ENCODE measurements at places on chromosomes 1 and 21.

DNA sequence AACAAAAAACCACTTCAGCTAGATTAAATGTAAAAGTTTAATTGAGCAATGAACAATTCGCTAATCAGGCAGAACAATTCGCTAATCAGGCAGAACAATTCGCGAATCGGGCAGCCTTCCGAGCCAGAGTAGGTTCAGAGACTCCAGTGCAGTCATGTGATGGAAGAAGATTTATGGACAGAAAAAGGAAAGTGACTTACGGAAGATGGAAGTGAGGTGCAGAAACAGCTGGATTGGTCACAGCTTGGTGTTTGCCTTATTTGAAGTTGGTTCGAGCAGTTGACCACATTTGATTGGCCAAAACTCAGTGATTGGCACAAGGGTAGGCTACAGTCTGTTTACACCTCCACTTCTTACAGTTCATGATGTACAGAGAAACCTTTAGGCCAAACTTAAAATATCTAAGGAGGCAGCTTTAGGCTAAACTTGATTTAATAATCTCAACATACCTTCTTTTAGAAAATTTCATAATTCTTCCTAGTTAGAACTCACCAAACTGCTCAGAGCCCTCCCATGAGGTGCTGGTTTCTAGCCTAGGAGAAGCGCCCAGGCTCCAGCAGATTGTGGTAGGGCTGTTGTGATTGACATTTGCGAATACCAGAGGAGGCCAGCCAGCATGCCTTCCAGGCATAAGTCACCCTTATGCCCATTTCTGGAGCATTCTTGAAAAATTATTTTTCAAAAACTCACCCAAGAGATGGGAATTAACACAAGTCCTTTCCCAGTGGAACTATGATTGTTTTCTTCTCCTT, 22.8 kb upstream of the KCNC4 start:
- H3K4me1 ChIP-seq = peaks cover 13% of the 10 kb centered on the region
- H3K36me3 ChIP-seq = no peaks in the 10 kb centered on the region
- H3K27me3 ChIP-seq = peaks cover 8% of the 10 kb centered on the region

- H3K27me3 ChIP-seq = peaks cover 11% of the 10 kb centered on the region
- no peak for DNase-seq
- H3K36me3 ChIP-seq = no peaks in the 10 kb centered on the region
- no peaks in the 10 kb centered on the region for H3K4me1 ChIP-seq
- no peak overlapping the region for H3K4me3 ChIP-seq
- no peak overlapping the region for H3K27ac ChIP-seq
Measured at GRCh38 chr1:113247355-113247754, 143.0 kb upstream of the MAGI3 start.

DNA sequence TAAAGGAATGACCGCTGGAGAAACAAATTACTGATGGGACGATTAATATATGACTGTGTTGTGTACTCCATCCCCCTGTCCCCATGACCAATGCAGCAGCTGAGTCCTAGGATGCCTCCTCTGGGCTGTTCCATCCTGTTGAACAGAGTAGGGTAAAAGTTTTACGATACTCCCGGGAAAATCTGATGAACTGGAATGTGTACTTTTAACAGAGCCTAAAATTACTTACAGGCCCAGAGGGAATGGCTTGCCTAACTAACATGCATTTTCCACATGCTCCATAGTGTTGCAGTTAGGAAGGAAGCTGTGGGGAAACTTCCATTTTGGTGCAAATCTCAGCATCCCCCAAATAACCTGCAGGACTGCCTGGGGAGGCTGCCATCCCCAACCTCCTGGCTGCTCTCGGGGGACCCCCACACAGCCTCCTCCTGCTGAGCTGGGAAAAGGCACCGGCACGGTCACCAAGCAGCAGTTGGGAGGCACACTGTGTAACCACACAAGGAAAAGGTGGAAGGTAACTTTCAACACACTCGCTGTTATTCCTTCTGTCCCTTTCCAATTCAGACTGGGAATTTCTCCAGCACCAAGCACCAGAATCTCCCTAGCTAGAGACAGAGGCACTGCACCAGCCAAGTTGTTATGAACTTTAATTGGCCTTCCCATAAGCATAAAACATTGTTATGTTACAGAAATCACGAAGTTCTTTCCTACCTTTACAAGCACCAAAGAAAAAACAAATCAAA, 97.2 kb downstream of the BCAR3 start:
- peaks cover 3% of the 10 kb centered on the region for H3K4me1 ChIP-seq
- no peak for DNase-seq
- H3K4me3 ChIP-seq = no peak overlapping the region
- no peaks in the 10 kb centered on the region for H3K27me3 ChIP-seq

- peak overlapping the region; percentile 25 for H3K27ac ChIP-seq
- DNase-seq = no peak
Measured at GRCh38 chr1:77655431-77655974, 27.0 kb downstream of the ZZZ3 start.

- no peaks in the 10 kb centered on the region for H3K4me1 ChIP-seq
- H3K27me3 ChIP-seq = no peaks in the 10 kb centered on the region
- no peak overlapping the region for H3K4me3 ChIP-seq
- no peaks in the 10 kb centered on the region for H3K36me3 ChIP-seq
Measured at GRCh38 chr1:118947790-118948189, 40.4 kb downstream of the TBX15 start.

DNA sequence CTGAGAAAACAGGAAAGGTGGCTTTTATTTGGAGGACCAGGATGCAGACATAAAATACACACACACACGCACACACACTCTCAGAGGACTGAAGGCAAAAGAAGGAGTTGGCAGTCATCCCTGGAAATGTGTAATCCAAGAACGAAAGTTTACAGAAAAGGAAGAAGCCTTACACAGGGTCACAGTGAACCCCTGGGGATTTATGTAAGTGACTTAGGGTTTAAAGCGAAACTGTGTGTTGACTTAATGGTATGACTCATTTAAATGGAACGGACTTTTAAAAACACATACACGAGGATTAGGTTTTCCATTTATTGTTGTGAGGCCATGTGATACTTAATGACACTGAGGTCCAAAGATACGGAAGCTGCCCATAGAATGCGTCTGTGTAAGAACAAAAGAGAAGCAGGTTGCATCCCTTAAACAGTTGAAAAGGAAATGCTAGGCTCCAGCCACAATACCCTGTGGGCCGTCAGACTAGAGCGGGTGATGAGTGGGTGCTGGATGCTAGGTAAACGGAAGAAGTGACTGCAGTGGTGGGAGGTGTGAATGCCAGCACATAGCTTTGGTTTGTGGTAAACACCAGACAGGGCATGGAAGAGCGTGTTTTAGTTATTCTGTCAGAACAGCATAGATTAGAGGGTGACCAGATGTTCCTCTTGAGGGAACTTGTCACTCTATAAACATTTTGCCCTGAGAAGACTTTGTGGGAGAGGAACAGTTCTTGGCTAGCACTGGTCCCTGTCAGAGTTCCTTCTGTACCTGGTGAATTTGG, 21.6 kb upstream of the BCL10 start:
- H3K36me3 ChIP-seq = peaks cover 2% of the 10 kb centered on the region
- DNase-seq = peak; percentile 71
- H3K4me1 ChIP-seq = peaks cover 34% of the 10 kb centered on the region
- peaks cover 43% of the 10 kb centered on the region for H3K27me3 ChIP-seq

- no peak for DNase-seq
- peaks cover 23% of the 10 kb centered on the region for H3K4me1 ChIP-seq
- no peak overlapping the region for H3K4me3 ChIP-seq
- H3K36me3 ChIP-seq = no peaks in the 10 kb centered on the region
Measured at GRCh38 chr1:185402930-185403329, 85.9 kb upstream of the IVNS1ABP start.

GRCh38 chr1:24297187-24297851, 21.8 kb upstream of the GRHL3 start:
- peaks cover 31% of the 10 kb centered on the region for H3K27me3 ChIP-seq
- H3K4me3 ChIP-seq = no peak overlapping the region
- no peak for DNase-seq
- no peak overlapping the region for H3K27ac ChIP-seq
- no peaks in the 10 kb centered on the region for H3K4me1 ChIP-seq
- H3K36me3 ChIP-seq = no peaks in the 10 kb centered on the region

GRCh38 chr1:61588736-61589672, 135.9 kb downstream of the TM2D1 start:
- H3K4me1 ChIP-seq = no peaks in the 10 kb centered on the region
- peaks cover 2% of the 10 kb centered on the region for H3K27me3 ChIP-seq
- H3K27ac ChIP-seq = no peak overlapping the region
- DNase-seq = peak; percentile 63
- no peaks in the 10 kb centered on the region for H3K36me3 ChIP-seq

- no peaks in the 10 kb centered on the region for H3K27me3 ChIP-seq
- no peaks in the 10 kb centered on the region for H3K4me1 ChIP-seq
- no peak for DNase-seq
- no peaks in the 10 kb centered on the region for H3K36me3 ChIP-seq
- no peak overlapping the region for H3K27ac ChIP-seq
Measured at GRCh38 chr1:241074507-241074906, 282.5 kb downstream of the RGS7 start.

DNA sequence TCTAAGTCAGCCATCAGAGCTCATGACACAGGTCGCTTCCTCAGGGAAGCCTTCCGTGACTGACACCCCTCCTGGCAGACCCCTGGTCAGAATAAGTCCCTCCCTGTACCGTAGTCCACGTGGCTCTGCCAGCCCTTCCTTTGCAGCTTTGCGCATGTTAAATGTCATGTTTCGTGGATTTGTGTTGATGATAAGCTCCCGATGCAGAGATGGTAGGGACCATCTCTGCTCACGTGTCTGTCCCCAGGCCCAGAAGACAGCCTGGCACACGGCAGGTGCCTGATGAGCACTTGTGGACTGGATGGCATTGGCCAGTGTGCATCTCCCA, 75.9 kb downstream of the DHRS3 start:
- no peaks in the 10 kb centered on the region for H3K27me3 ChIP-seq
- peaks cover 11% of the 10 kb centered on the region for H3K4me1 ChIP-seq
- peaks cover 4% of the 10 kb centered on the region for H3K36me3 ChIP-seq
- no peak overlapping the region for H3K4me3 ChIP-seq

GRCh38 chr1:183720028-183720427, 66.9 kb upstream of the APOBEC4 start:
- no peaks in the 10 kb centered on the region for H3K36me3 ChIP-seq
- H3K27ac ChIP-seq = no peak overlapping the region
- DNase-seq = no peak
- H3K4me3 ChIP-seq = no peak overlapping the region
- H3K4me1 ChIP-seq = no peaks in the 10 kb centered on the region

GRCh38 chr1:2590233-2591141, 3.9 kb downstream of the PRXL2B start:
- H3K27ac ChIP-seq = no peak overlapping the region
- H3K27me3 ChIP-seq = no peaks in the 10 kb centered on the region
- peaks cover 3% of the 10 kb centered on the region for H3K4me1 ChIP-seq

DNA sequence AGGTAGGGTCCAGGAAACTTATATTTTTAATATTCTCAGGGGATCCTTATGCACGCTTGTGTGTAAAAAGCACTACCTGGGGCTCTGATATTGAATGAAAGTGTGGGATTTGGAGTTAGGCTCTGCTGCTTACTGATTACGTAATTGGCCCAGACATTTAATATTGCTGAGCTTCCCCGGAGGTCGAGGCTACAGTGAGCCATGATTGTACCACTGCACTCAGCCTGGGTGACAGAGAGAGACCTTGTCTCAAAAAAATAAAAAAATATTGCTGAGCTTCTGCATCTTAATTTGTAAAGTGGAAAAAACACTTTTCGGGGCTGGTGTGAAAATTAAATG, 62.2 kb upstream of the KIF26B start:
- no peaks in the 10 kb centered on the region for H3K4me1 ChIP-seq
- no peak overlapping the region for H3K27ac ChIP-seq
- H3K36me3 ChIP-seq = no peaks in the 10 kb centered on the region
- H3K4me3 ChIP-seq = no peak overlapping the region
- no peak for DNase-seq

GRCh38 chr1:156468693-156469345, 31.8 kb downstream of the MEF2D start:
- H3K27me3 ChIP-seq = no peaks in the 10 kb centered on the region
- H3K27ac ChIP-seq = no peak overlapping the region
- peaks cover 21% of the 10 kb centered on the region for H3K36me3 ChIP-seq
- no peak overlapping the region for H3K4me3 ChIP-seq
- peaks cover 3% of the 10 kb centered on the region for H3K4me1 ChIP-seq

- peak overlapping the region; percentile 91 for H3K4me3 ChIP-seq
- no peaks in the 10 kb centered on the region for H3K27me3 ChIP-seq
- H3K27ac ChIP-seq = peak overlapping the region; percentile 95
- H3K4me1 ChIP-seq = peaks cover 34% of the 10 kb centered on the region
- peak; percentile 37 for DNase-seq
Measured at GRCh38 chr1:28370239-28371009, 884 bp downstream of the PHACTR4 start.

DNA sequence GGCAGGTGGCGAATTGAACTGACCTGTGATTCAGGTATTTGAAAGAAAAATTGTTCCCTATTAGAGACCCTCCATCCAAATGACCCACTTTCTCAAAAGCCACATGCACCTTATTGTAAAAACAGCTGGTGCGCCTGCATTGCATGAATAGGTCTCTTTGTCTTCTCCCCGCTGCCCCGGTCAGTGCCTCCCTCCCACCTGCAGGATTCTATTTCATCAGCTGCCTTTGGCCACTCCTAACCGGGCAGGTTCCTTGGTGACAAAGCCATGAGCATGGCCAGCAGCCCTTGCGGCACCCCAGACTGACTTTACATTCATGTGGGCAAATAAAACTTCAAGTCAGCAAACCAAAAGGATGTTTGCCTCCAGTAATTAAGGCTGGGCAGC, 6.4 kb downstream of the TMPRSS3 start:
- peaks cover 49% of the 10 kb centered on the region for H3K36me3 ChIP-seq
- H3K27ac ChIP-seq = no peak overlapping the region
- H3K4me1 ChIP-seq = peaks cover 80% of the 10 kb centered on the region

Data from activated naive CD8-positive, alpha-beta T cell treated with anti-CD3 and anti-CD28 coated beads, Interleukin-2, amount 50 U/mL, for 24 hours (primary cell).